ENCODE measurements at places on chromosomes 11 and 22. TPM values are rescaled to one million over a fixed set of nuclear protein-coding genes. Genes with fewer than 3 reads are reported as not detected.

Gene OR51I1
- polyA plus RNA-seq = not detected

Gene ALDH3B2
- not detected for polyA plus RNA-seq

Gene MOGAT2
- polyA plus RNA-seq = 0.29 TPM

Gene SCUBE2
- 29.4 TPM for polyA plus RNA-seq

Gene PDE3B
- 12.8 TPM for polyA plus RNA-seq

Gene C11orf91
- not detected for polyA plus RNA-seq

Gene OR5T1
- polyA plus RNA-seq = not detected

DNA sequence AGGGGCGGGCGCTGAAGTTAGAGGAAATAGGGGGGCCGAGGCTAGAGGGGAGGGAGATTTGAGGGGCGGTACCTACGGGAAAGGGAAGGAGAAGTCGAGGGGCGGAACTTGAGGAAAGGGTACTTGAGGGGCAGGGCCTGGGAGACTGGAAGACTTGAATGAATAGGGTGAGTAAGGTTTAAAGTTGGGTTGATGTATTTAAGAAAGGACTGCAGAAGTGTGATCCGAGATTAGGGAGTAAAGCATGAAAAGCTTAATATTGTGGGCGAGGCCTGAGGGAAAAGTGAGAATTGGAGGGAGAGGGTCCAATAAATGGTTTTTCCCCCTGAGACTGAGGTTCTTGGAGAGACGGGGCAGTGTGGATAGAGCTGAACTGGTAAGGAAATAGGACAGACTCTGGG lies 723 bp downstream of the HSCB start:
- peak overlapping the region; percentile 99 for H3K27ac ChIP-seq
- DNase-seq = no peak
- H3K27me3 ChIP-seq = no peaks in the 10 kb centered on the region

- DNase-seq = no peak
- no peaks in the 10 kb centered on the region for H3K36me3 ChIP-seq
- H3K4me3 ChIP-seq = no peak within 1 kb of the TSS
- H3K4me1 ChIP-seq = no peaks in the 10 kb centered on the region
- H3K27me3 ChIP-seq = no peaks in the 10 kb centered on the region
- no peak within 1 kb of the TSS for H3K27ac ChIP-seq
These were observed at the start of gene OR51G2 for GRCh38 chr11:4919250-4919649. TSS of gene OR51G2 (minus strand) at chr11:4919350. CDS start at chr11:4915663, 3,687 bp downstream.

GRCh38 chr11:8545698-8546366 lies 48.2 kb downstream of the STK33 start:
- no peak overlapping the region for H3K4me3 ChIP-seq
- no peaks in the 10 kb centered on the region for H3K27me3 ChIP-seq
- no peaks in the 10 kb centered on the region for H3K4me1 ChIP-seq
- H3K27ac ChIP-seq = no peak overlapping the region
- H3K36me3 ChIP-seq = no peaks in the 10 kb centered on the region

DNA sequence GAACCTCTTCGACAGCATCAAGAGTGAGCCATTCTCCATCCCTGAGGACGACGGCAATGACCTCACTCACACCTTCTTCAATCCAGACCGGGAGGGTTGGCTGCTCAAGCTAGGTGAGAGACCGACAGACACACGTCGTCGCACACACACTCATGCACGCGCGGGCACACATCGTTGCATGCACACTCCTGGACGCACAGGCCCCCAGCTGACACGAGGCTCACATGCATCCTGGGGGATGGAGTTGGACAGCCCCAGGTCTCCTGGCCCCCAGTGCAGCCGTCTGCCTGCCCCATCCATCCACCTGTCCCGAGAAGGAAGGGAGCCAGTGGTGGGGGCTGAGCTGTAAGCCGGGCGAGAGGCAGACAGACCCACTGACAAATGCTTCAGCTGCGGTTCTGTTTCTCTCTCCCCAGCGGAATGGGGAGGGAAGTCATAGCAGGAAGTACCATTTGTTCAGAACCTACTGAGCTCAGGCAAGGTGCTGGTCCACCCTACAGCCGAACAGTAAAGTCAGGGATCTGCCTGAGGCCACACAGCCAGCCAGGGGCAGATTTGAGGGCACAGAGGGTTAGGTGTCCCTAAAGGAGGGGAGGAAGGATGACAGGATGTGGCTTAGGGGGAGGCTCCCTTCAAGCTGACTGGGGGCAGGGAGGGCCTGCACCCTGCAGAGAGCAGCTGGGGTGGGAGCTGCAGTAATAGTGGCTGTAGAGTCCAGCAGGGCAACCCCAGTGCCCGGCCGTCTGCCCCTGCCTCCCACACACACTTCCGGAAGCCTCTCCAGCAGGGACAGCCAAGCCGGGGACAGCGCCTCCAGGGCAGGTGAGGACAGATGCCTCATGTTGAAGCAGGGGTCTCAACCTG lies 27.1 kb downstream of the CYTH4 start:
- no peaks in the 10 kb centered on the region for H3K27me3 ChIP-seq
- no peak overlapping the region for H3K27ac ChIP-seq

DNA sequence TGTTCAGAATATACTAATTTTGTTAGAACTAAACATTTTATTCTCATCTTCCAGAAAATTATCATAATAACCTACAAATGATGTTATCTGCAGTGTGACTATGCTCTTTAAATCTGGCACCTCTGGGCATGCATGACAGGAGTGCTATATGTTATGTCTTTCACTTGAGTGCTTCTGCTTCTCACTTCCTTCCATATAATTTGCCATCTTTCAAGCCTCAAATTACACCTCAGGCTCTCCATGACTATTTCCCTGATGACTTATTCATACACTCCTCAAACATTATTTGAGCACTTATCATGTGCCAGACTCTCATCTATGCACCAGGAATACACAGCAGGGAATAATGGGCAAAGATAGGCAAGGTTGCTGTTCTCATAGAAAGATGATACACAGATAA lies 219.3 kb upstream of the POU2AF2 start:
- no peaks in the 10 kb centered on the region for H3K27me3 ChIP-seq
- H3K36me3 ChIP-seq = no peaks in the 10 kb centered on the region
- no peak overlapping the region for H3K27ac ChIP-seq
- no peak for DNase-seq
- peaks cover under 1% of the 10 kb centered on the region for H3K4me1 ChIP-seq

Measured in spinal cord (tissue), 10 donors.